Liver (tissue), 10 donors: ENCODE measurements at places on chromosomes 11 and 22.

DNA sequence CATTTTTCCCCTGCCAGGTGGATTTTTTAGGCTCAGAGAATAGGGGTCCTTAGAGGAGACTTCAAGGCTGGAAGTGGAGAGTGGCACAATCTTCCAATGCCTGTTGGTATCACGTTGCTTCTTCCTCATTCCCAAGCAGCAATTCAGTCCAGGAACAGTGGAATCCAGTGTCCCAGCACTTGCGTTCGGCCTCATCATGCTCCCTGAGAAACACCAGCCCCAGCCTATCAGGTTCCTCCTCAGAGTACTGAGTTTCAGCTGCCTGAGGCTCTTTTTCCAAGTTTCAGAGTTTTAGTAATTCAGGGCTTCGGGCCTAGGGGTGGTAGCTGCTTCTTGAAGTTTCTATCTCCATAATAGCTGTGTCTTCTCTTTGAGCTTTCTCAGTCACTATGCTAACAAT is 31.9 kb upstream of the NRGN start:
- DNase-seq = no peak

- DNase-seq = no peak
Observed at GRCh38 chr22:35852076-35852475, 134.4 kb downstream of the APOL5 start.

- DNase-seq = no peak
Observed at GRCh38 chr22:46033256-46034200, 56.6 kb upstream of the WNT7B start.

DNA sequence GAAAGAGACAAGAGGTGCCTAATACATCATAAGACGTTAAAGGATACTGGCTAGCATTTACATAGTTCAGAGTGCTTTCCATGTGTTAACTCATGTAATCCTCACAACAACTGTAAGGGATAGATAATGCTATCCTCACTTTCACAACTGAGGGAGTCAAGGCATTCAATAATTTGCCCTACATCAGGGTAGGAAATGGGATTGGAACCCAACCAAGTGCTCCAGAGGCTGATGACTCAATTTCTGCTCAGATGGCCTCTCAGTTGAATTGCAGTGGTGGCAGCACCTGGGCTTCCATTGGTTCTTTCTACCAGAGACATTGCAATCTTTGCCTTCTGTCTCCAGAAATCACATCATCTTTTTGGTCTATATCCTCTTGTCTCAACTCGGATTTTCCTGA is 232.9 kb downstream of the ETS1 start:
- no peak for DNase-seq

- no peak for DNase-seq
Observed at GRCh38 chr11:77201370-77201769, 73.3 kb downstream of the MYO7A start.

DNA sequence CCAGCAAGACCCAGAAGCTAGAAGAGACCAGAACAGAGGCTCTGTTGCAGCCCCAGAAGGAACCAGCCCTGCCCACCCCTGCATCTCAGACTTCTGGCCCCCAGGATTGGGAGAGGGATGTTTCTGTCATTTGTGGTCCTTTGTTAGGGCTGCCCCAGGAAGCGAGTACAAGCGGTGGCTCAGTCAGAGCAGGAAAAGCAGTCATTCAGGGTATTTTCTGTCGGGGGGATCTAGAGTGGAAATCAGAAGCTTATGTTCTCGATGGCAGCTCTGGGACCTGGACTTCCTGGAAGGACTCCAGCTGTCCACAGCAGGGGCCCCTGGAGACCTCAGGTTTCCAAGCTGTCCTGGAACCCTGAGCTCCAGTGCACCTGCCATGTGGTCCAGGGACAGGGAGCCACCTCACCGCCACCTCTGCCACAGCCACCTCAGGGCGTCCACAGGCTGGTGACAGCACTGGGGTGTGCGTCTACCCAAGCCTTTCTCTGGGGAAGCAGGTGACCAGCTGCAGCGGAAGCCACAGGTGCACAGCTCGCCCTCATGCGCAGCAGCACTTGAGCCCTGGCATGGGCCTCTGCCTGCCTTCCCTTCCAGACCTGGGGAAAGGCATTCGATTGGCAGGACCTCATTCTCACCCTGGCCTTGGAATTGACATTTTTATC is 2.6 kb downstream of the KRTAP5-5 start:
- no peak for DNase-seq

DNA sequence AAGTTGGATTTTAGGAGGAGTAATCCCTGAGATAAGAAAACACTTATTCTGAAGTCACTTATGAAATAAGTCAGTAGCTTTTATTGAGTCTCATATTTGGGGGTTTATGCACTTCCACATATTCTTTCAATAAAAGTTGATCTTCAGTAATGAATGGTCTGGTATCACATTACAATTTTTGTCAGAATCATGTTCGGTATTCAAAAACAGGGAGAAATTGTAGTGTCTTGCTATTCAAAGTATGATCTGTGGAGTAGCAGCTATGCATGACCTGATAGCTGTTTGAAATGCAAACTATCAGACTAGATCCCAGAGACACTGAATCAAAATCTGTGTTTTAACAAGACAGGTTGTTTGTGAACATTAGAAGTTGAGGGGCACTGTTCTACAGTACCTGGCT is 857.6 kb downstream of the METTL15 start:
- DNase-seq = no peak

GRCh38 chr22:19674929-19675253 is 39.4 kb upstream of the SEPTIN5 start:
- no peak for DNase-seq

GRCh38 chr11:105618343-105618955 is 8.6 kb downstream of the GRIA4 start:
- DNase-seq = no peak

DNA sequence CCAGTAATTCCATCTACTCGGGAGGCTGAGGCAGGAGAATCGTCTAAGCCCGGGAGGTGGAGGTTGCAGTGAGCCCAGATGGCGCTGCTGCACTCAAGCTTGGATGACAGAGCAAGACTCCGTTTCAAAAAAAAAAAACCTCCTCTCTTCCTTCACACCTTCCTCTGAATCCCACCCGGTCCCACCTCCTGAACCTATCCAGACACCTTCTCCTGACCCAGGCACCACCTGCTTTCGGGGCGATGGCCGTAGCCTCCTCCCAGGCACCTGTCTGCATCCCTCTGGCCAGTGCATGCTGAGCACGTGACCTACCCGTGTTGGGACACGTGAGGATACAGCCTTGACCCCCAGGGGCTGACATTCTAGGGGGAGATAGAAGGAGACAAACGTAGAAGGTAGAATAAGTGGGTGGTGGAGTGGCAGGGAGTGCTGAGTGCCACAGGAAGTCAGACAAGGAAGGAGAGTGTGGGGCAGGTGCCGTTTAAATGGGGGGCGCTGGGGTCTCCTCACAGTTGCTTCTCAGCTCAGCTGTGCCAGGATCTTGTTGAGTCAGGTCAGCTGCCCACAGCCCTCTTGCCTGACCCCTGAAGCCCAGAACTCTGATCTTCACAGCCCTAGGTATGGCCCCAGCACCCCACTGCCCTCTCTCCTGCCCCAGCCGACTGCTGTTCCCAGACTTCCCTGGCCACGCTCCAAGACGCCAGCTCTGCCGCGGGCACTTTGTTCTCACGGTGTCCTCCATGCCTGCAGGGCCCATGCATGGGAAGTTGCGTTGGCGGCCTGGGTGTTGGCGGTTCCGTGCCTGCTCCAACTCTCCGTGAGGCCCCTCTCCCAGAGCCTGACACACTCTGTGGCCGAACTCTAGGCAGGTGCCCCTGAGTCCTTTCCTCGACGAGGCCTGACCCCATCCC is 1.2 kb upstream of the MIOX start:
- DNase-seq = no peak

DNA sequence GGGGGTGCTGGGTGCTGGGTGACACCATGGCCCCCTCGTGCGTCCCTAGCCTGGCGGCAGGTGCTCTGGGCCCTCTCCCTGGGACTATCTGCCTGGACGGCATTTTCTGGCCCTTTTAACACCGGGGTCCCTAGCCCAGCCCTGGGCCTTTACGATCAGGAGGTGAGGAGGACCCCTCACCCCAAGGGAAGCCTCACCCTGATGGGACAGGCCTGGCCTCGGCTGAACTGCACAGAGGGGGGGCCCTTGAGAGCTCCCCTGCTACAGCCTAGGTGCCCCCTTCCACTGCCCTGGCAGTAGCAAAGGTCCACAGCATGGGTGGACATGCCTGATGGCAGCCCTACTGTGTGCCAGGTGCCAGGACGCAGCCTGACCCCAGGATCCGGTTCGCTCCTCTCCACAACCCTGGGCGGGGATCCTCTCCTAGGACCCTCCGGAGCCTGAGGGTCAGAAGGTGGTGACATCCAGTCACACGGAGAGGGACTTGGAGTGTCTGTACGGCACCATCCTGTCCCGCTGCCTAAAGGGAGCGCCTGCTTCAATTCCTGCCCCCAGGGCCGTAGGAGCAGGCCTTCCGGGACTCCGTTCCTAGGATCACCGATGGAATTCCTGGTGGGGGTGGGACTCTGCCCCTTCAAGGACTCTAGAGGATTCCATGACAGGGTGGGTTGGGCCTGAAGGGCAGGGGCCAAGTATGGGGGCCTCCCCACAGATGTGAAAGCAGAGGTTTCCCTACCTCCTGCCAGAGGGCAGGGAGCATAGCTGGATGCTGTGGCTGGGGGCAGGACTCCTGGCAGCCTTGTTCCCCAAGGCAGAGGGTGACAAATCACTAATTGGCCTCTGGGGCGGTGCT is 33.0 kb upstream of the TH start:
- no peak for DNase-seq

GRCh38 chr11:125465255-125465654 is 30.8 kb downstream of the FEZ1 start:
- DNase-seq = no peak

DNA sequence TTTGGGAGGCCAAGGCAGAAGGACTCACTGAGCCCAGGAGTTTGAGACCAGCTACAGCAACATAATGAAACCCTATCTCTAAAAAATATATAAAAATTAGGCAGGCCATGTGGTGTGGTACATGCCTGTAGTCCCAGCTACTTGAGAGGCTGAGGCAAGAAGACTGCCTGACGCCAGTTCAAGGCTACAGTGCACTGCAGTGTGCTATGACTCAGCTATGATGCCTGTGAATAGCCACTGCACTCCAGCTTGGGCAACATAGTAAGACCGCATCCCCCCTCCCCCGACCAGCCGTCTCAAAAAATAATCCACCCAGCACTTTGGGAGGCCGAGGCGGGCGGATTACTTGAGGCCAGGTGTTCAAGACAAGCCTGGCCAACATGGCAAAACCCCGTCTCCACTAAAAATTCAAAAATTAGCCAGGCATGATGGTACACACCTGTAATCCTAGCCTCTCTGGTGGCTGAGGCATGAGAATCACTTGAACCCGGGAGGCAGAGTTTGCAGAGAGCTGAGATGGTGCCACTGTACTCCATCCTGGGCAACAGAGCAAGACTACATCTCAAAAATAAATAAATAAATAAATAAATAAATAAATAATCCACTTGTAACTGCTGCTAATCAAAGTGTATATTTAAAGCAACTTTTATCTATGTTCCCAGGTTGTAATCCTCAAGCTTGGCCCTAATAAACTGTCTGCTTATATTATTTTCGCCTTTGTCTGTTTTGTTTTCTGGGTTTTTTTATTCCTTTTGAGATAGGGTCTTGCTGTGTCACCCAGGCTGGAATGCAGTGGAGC is 7.8 kb downstream of the HPS5 start:
- no peak for DNase-seq

GRCh38 chr22:25067851-25068421 is 115.4 kb downstream of the KIAA1671 start:
- DNase-seq = no peak

DNA sequence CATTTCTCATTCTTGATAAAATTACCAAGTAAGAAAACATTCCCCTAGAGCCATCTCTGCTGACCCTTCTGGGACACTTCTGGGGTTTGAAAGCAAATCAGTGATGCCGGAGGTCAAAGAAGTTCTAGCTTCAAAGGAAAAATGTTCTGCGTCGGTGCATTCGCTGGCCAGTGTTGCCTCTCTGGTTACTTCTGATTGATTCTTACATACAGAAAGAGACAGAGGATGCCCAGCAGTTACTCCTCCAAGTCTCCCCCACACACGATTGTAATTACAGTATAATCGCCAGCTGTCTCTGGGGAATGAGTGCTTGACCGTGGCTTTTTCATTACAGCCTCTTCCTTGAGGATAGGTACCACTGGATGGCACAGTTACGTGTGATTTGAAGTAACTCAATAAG is 150.9 kb downstream of the SNX19 start:
- no peak for DNase-seq

DNA sequence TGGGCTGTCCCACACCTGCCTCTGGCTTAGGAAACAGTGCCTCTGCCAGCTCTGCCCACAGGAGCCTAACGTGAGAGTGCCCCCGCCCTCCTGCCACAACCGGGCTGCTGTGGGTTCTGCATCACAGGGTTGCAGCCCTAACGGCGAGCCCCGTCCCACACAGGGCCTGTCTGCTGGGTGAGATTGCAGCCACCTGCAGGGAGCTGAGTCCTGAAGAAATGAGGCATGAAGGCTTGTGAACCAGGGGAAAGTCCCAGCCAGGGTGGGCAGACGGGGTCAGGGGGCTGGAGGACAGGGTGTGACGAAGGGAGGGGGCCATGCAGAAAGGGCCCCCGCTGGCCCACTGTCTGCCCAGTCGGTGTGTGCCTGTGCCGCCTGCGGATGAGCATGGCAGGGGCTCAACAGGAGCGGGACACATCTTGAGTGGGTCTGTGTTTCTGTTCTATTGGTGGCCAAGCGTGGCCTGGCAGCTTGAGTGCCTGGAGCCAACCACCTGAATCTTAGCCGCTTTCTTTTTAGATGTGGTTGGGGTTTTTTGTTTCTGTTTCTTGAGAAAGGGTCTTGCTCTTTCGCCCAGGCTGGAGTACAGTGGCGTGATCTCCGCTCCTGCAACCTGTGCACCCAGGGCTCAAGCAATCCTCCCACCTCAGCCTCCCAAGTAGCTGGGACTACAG is 38.9 kb downstream of the CTTN start:
- DNase-seq = no peak

- DNase-seq = no peak
Observed at GRCh38 chr22:49103314-49104059, 724.2 kb downstream of the BRD1 start.

DNA sequence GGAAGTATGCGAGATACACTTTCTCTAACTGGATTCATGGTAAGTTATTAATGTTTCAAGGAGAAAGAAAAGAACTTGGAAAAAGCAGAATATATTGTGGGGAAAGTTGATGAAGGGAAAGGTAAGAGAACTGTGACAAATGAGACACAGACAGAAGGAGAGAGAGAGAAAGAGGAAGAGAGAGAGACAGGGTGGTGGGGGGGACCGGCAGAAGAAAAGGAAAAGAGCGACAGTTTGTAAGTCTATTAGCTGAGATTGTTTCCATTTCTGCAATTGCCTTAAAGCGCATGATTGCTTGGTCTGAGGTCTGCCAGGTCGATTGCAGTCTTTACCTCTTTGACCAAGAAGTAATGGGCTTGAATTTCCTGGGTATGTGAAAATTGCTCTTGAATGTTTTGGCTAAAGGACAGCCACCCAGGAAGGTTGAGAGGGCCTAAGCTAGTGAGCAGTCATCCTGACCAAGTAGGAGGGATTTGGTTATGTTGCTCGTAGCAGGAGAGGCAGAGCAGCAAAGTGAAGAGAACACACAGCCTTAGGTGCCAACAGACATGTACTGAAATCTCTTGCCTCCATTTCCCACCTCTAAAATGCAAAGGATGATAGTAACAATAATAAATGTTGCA is 23.6 kb upstream of the TMA7B start:
- no peak for DNase-seq
